ENCODE measurements at places on chromosomes 4 and X.

- DNase-seq, result no peak
Measured at GRCh38 chr4:181702864-181703495, 540.2 kb upstream of the TENM3 start.

DNA sequence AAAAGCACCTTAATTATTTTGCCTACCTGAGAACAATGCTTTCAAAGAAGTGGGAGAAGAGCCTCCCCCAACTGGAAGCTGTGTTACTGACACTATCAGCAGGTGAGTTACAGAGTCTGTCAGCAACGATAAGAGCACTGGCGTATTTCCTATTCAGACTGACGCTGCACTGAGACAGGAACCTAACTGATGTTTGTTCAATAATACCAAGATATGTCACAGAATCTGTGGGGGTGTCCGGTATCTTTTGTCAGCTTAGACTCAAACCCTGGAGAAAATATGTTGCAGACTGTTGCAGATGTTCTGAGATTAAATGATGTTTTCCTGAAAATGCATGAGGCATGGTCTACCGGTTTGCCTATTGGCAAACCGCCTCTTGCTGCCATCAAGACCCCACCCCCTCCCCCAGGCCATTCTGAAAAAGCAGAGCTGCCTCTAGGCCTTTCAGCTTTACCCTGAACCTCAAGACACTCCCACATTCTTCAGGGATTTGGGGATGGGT, 115.2 kb upstream of the KIT start:
- DNase-seq, result no peak

- DNase-seq, result no peak
Measured at GRCh38 chrX:24169211-24169610, 19.7 kb downstream of the ZFX start.

DNA sequence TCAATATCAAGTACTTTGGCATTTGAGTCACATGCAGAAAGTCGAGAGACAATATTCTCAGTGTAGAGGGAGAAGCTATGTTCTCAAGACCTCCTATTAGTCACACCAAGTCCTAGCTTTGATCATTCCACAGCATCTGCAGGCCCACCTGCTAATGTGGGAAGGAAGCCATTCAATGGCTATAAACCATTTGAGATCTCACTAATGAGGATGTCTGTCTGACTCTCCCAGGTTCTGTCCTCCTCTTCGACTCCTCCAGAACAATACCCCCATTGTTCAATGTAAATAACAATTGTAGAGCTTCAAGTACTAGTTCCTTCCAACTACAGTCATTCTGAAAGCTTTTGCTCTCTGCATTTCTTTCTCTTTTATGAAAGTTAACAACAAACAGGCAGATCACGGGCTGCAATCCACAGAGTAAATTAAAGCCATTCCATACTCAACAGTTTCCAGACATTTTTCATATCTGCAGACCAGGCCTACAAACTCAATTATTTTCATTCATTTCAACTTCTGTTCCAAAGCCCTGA, 140.2 kb upstream of the EDNRA start:
- no peak for DNase-seq

GRCh38 chrX:103754401-103754800, 22.2 kb upstream of the PLP1 start:
- DNase-seq, result no peak

DNA sequence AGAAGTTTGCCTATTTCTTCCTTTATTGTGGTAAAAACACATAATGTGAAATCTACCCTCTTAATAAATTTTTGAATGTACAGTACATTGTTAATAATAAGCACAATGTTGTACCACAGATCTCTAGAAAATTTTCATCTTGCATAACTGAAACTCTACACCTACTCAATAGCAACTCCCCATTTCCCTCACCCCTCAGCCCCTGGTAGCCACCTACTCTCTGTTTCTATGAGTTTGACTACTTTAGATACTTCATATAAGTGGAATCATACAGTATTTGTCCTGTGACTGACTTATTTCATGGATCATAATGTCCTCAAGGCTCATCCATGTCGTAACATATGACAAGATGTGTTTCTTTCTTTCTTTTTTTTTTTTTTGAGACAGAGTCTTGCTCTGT, 446.4 kb downstream of the RPA4 start:
- DNase-seq, result no peak

DNA sequence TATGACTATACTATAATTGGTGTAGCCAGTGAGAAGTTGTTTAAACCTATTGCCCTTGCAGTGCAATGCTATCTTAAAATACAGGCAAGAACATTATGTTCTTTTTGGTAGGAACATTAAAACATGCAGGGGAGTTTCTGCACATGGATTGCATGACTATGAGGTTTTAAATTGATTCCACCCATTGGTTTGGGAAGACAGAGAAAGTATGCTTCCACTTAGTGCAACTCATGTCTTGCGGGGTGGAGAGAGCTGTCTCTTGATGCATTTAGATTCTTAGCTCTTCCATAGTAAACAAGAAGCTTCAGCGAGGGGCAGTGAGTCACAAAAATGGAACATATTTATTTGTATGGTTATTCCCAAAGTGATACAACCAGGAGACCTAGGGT, 39.5 kb upstream of the RASL11B start:
- DNase-seq, result no peak

GRCh38 chrX:43953218-43953617, 20.0 kb downstream of the NDP start:
- no peak for DNase-seq

GRCh38 chr4:123976285-123976684, 579.7 kb downstream of the SPRY1 start:
- no peak for DNase-seq

DNA sequence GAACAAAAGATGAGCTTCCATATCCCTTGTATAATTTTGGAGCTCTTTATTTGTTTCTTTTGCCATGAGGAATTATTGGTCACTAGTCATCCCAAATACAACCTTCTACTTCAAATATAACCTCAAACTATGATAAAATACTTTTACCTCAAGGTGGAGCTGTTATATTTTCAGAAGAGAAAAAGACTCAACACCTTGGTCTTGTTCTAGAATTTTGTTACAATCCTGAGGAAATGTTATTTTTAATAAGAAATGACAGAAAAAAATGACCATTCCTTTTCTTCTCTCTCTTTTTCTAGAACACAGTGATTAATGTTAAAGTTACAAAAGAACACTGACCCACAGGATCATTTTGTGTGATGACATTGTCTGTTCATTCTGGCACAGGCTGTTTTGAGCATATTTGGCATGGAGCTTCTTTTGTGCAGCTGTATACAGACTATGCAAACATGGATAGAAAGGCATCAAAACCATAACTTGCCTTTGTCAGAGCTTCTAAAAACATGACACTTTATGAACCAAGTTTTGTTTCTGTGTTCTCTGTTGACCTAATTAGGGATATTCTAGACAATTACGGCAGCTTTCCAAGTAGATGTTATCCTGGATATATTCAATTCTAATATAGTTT, 159.6 kb upstream of the CTSO start:
- DNase-seq, result no peak

DNA sequence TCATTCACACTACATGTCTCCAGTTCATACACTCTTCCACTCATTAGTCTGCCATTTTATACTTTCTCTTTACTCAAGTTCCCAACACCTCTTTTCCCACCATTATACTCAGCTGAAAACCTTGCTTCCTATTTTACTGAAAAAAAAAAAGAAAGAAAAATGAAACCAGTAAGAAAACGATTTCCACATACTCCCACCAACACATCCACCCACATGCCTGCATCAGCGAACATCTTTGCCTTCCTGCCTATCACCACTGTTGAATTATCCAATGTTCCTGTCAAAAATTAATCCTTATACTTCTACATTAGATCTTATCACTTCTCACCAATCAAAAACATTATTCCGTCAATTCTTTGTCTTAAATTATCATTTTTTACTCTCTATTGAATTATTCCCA, 188.1 kb upstream of the FAM241A start:
- no peak for DNase-seq

DNA sequence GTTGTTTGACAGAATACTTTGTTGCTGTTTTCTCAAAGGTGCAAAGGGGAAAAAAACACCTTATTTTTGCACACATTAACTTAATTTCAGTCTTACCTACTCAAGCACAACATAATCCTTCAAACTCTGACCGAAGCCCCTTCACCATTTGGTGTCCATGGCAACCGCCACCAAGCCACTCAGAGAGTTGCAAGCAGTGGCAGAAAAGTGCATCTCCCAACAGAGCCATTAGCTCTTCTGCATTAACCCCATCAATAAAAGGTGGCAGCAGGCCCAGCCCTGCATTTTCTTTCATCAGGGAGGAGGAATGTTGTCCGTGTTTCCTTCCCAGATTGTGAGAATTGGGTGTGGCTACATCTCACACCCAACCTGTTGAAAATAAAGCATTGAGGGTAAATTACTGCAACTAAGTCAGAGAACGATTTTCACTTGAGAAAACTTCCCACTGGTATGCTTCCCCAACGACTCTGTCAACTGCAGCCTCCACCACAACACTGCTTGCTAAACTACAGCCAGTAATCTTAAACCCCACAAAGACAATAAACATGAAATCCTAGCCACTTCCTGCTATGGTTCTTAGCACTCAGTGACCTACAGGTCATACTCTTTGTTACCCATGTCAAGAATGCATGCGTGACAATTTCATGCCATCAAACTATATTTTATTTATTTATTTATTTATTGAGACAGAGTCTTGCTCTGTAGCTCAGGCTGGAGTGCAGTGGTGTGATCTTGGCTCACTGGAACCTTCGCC, 154.0 kb downstream of the GRIA3 start:
- DNase-seq, result no peak

- DNase-seq, result no peak
Measured at GRCh38 chr4:156948738-156949137, 22.9 kb downstream of the PDGFC start.

DNA sequence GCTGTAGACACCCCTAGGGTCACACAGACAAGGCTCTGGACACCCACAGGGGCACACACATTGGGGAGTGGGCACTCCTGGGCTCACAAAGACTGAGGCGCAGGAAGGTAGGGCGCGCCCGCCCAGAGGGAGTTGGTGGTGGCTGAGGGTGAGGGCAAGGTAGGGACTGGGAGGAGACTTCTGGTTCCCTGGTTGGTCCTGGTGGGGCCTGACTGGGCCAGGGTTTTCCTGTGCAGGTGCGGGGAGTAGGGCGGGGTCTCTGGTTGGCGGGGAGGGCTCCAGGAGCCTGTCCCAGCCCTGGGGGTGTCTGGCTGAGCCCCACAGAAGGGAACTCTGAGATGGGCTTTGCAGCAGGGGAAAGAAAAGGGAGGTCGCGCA, 6.7 kb upstream of the WAS start:
- DNase-seq, result no peak

DNA sequence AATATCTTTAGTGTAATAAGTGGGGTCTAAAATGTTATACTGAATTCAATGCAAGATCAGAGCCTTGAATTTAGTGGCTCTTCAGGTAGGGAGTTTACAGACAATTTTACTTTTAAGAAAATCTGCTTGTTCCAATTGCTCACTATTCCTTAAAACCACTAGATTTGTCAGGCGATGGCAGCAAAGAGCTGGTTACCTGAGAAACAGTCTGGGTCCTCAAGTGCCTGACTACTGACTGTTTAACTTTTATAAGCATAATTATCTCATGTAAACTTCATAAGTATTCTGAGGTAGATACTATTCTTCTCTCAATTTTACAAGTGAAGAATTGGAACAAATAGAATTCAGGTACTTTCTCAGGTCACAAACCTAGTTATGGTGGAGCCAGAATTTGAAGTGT, 84.3 kb downstream of the RRAGB start:
- no peak for DNase-seq

GRCh38 chr4:182494103-182494502, 250.9 kb downstream of the TENM3 start:
- DNase-seq, result no peak

GRCh38 chr4:122845760-122846159, 19.1 kb downstream of the FGF2 start:
- no peak for DNase-seq

GRCh38 chr4:20698382-20698781, 1.9 kb upstream of the PACRGL start:
- DNase-seq, result no peak

DNA sequence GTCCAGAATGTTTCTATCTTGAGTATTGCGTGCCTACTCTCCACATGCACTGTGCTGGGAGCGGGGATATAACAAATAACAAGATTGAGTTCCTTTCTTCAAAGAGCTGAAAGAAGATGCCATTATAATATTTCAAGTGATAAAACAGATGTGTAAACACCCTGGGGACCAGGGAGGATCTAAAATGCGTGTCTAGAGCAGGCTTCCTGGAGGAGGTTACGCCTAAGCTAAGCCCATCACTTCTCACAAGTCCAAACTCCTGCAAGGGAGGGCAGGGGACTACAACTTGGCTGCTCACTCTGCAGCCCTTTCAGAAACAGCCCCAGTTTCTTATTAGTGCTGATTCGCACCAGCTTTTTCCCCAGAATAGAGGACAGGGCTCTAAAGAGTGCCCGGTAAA, 21.5 kb downstream of the PTCHD1 start:
- no peak for DNase-seq

- no peak for DNase-seq
Measured at GRCh38 chrX:106467943-106468342, 143.8 kb upstream of the RADX start.

- DNase-seq, result no peak
Measured at GRCh38 chr4:120528428-120528827, 394.1 kb downstream of the PRDM5 start.

- DNase-seq, result no peak
Measured at GRCh38 chr4:184936071-184936470, 82.2 kb upstream of the HELT start.

- no peak for DNase-seq
Measured at GRCh38 chrX:116493271-116493670, 30.5 kb upstream of the CT83 start.

- no peak for DNase-seq
Measured at GRCh38 chr4:150983851-150984250, 31.2 kb downstream of the LRBA start.

GRCh38 chr4:142901166-142901662, 55.1 kb upstream of the INPP4B start:
- DNase-seq, result no peak

DNA sequence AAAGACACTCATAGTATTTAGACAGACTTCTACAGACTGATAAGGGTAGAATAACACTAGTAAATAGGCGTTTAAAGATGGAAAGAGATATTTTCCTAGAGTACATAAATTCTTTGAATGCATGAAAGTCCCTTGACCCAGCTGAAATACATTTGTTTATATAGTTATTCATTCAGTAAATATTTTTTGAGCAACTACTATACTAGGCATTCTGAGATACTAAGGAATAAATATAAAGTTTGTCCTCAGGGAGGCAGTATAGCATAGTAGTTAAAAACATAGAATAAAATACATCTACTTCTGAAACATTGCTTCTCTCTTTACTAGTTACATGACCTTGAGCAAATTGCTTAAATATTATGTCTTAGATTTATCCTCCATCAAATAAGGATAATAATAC, 27.4 kb downstream of the HMGN5 start:
- peak; percentile 7 for DNase-seq

GRCh38 chr4:52945326-52945898, 83.3 kb downstream of the RASL11B start:
- DNase-seq, result no peak

DNA sequence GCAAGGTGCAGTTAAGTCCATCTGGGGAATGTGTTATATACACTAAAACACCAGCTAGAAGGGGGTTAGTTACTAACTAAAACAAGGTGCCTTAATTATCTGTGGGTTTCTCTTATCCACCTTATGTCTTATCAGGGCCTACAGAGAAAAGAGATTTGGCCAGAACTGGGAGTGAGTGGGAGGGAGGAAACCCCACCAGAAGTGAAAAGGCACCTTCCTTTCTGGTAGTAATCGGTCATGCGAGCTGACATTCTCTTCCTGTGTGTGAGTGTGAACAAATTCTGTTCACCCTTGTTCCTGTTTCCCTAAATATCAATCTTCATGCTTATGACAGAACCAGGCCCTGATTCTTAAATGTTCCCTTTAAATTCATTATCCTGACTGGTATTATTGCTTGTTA, 43.5 kb downstream of the SRPX2 start:
- no peak for DNase-seq

- DNase-seq, result peak; percentile 13
Measured at GRCh38 chr4:118939169-118939783, 50.6 kb downstream of the SYNPO2 start.
